ENCODE measurements at places on chromosomes 3 and 15. TPM values are rescaled to one million over a fixed set of nuclear protein-coding genes. Genes with fewer than 3 reads are reported as not detected.

Gene EFCC1
- total RNA-seq: 12.3 TPM

Gene PCSK6
- total RNA-seq: 91.5 TPM

Gene SH2D7
- not detected for total RNA-seq

Gene GAP43
- not detected for total RNA-seq

Gene GATA2
- 7.5 TPM for total RNA-seq

Gene NPHP3
- 213 TPM for total RNA-seq

Gene FOXL2
- total RNA-seq: not detected
